ENCODE measurements at places on chromosomes 6 and 20.

DNA sequence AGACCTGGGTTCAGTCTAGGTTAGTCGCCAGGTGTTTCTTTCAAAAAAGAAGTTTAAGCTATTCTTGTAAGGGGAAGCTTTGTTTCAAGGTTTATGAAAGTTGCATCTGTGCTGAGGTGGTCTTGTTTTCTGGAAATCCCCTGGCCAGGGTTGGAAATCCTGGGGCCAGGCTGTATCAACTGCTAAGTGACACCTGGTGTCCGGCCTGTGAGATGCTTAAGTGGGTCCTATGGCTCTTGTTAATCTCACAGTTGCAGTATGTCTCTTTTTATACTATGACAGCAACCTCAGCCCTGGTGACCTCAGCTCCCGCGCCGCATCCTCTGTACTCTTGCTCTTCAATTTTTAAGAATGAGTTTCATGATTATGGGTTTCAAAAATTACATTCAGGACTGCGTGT, 72.0 kb downstream of the CHMP4B start:
- DNase-seq, result no peak

DNA sequence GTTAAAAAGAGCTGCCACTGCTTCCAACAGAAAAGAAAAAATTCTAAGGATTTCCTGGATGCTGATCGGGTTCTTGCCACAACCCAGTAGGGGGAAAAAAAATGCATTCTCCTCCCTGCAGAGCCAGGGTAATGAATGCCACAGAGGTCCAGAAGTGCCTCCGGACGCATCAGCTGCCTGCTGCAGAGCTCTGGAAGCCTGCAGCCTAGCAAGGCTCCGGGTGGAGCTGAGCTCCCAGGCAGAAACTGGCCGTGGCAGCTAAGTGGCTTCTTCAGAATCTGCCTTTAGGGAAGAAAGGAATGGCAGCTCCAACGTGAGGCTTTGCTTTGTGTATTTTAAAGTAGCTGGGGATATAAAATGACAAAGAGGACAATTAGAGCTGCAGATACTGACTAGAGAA, 155.0 kb downstream of the CFAP61 start:
- no peak for DNase-seq

GRCh38 chr20:40991181-40991889, 37.3 kb upstream of the TOP1 start:
- no peak for DNase-seq

DNA sequence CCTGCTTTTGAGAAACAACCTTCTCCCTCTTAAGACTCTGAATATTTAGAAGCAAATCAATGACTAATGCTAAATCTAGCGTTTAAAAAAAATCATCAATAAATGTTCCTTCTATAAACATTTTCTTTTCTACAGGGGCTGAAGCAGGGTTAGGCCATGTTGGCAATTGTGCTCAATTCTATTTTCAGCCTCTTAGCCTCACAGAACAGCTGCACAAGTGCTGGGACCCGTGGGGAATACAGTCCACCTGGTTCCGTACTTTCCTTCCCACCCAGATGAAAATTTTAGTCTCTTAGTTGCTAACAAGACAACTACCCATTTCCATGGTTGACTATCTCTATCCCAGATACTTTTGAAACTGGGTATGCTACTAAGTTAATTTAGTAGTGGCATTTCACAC, 138.6 kb downstream of the RPS12 start:
- no peak for DNase-seq

- DNase-seq, result no peak
Measured at GRCh38 chr6:143234734-143235133, 174.0 kb downstream of the AIG1 start.

DNA sequence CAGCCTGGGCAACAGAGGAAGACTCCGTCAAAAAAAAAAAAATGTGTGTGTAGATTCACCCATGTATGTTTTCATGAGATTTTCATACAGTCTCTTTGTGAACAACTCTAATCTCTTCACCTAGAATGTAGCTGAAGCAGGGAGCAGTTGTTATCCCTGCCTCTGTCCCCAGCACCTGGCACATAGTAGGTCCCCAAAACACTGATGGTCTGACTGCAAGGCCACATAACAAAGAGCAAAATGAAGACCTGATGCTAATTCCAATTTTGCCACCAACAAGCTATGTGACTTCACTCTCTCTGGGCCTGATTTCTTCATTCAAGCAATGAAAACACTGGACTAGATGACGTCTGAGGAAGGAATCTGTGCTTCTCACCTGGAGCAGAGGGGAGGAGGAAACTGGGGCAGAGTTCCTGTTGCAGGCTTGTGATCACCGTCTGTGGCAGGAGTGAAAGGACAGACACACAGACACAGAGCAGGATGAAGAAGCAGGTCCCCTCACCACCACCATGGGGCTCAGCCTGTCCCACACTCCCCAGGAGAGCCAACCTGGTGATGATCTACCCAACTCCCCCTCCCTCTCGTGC, 4.6 kb downstream of the SLC44A4 start:
- no peak for DNase-seq

DNA sequence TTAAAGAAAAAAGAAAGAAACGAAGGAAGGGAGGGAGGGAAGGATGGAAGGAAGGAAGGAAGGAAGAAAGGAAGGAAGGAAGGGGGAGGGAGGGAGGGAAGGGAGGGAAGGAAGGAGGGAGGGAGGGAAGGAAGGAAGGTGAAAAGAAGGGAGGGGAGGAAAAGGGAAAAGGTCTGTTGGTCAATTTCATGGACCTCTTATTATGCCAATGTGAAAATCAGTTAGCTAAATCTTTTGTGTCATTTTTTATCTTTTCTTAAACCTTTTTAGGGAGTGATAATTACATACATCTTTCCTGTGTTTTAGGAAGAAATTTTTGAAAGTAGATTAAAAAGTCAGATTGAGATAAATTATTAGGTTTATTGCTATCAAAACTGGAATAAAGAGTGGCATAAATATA, 670.2 kb upstream of the CITED2 start:
- no peak for DNase-seq

- DNase-seq, result no peak
Measured at GRCh38 chr20:1163653-1164052, 21.1 kb downstream of the TMEM74B start.

DNA sequence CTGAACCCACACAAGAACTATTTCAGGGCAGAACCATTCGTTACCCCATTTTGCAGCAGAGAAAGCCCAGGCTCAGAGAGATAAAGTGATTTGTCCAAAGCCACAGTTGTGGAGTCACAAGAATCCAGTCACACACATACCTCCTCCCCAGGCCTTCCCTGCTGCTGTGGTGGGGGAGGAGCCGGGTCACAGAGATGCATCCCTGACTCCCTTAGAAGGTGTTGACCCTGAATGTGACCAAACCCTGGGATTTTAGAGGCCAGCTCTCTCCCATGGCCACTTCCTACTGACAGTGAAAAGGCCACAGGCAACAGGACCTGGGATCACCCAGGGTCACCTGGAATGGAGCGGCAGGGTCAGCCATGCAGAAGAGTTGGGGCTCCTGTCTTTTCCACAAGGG, 48.6 kb downstream of the CHMP4B start:
- DNase-seq, result no peak

GRCh38 chr6:57193177-57193576, 21.1 kb downstream of the BAG2 start:
- DNase-seq, result peak; percentile 38

DNA sequence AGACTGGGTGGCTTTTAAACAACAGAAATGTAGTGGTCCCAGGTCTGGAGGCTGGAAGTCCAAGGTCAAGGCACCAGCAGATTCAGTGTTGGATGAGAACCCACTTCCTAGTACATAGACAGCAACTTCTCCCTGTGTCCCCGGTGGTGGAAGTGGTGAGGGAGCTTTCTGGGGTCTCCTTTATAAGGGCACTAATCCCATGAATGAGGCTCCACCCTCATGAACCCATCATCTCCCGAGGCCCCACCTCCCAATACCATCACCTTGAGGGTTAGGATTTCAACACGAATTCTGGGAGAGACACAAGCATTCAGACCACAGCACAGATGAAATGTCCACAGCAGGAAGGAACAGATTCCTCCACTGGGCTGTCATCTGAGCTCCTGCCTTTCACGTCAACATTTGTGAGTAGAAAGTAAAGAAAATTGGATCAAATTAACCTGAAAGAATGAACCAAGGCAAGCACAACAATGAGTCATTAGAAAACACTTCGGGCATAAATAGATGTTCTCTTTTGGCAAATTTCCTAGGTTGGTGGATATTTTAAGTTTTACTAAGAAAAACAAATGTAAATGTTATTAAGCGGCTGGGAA, 130.7 kb downstream of the RNASET2 start:
- no peak for DNase-seq

GRCh38 chr20:47620808-47621805, 119.4 kb downstream of the NCOA3 start:
- DNase-seq, result peak; percentile 58

- peak; percentile 88 for DNase-seq
Measured at GRCh38 chr20:35616465-35617396, 1.1 kb downstream of the SPAG4 start.

- no peak for DNase-seq
Measured at GRCh38 chr6:154763650-154764049, 30.4 kb downstream of the SCAF8 start.

GRCh38 chr6:169722362-169723199, 1.7 kb downstream of the PHF10 start:
- DNase-seq, result peak; percentile 67

- DNase-seq, result no peak
Measured at GRCh38 chr20:18611492-18611891, 23.6 kb downstream of the DTD1 start.

DNA sequence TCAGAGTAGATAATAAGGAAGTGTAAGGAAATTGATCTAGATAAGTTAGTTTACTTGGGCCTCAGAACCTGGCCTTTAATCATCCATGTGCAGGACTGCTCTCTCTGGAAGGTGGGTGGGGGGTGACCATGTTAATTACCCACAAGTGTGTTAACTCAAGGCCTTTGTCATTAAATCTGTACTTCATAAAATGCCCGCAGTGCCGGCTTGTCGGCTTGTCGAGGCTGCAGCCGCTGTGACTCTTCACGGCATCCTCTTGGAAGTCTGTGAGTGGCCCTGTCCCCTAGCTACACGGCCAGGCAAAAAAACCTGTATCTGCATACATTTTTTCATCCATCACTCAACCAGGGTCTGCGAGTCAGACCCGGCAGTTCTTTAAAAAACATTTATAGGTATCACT, 70.9 kb upstream of the ASCC3 start:
- DNase-seq, result no peak

GRCh38 chr6:24719125-24719971, at the start of gene C6orf62:
Gene C6orf62, minus strand, starts transcription at chr6:24719154. Its CDS starts 486 bp downstream, at chr6:24718668.
- DNase-seq, result peak; percentile 31

GRCh38 chr6:145028144-145028818, 707.0 kb downstream of the EPM2A start:
- peak; percentile 55 for DNase-seq

GRCh38 chr6:2756687-2757224, 6.0 kb upstream of the MYLK4 start:
- DNase-seq, result no peak

DNA sequence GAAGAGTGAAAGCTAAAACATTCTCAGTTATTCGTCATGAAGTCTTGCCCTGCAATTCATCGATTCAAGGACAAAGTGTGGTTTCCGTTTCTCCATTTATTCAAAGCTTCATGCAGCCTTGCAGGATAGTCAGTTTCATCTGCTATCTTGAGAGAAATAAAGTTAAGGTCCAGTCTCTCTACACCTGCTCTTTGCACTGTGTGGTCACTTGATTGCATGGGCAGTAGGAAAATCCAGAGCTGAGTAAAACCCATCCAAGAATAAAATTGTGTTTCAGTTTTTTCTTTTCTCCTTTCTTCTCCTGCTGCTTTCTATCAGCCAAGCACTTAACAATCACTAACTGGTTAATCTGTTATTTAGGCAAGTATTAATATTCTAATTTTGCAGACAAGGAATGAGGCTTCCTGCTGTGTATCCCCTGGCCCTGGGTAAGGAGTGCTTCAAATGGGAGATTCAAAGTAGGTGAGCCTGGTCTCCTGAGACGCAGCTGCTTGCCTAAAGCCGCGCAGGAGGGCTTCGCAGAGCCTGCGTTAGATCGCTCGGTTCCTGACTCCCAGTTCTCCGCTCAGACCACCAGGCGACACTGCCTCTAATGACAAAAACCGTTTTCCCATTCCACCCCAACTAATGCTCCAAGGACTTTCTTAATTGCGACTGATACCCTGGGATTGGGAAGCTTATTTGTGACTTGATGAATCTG, 808.3 kb downstream of the TFAP2A start:
- DNase-seq, result no peak

GRCh38 chr6:157235600-157236039, 87.7 kb downstream of the TMEM242 start:
- DNase-seq, result peak; percentile 87

DNA sequence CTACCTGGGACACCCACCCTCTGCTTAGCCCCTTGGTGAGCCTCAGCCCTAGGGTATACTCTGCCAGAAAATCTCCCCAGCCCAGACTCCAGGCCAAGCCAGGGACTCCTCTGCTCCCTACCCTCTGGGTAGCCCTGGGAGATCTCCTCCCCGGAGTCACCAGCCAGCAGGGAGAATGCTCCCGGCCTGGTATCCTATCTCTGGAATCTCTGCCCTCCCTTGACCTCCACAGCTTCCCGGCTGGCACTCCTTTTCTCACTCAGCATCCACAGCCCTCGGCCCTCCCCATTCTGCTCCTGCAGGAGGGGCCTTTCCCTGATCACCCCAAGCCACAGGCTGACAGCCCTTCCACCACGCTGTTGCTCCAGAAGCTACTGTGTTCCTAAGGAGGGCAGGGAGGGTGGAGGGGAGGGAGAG, 22.6 kb downstream of the NOL4L start:
- DNase-seq, result no peak

- no peak for DNase-seq
Measured at GRCh38 chr6:38799529-38800184, 84.5 kb downstream of the DNAH8 start.

Data from GM03348 (cell line).